ENCODE measurements at places on chromosomes 4 and X.

DNA sequence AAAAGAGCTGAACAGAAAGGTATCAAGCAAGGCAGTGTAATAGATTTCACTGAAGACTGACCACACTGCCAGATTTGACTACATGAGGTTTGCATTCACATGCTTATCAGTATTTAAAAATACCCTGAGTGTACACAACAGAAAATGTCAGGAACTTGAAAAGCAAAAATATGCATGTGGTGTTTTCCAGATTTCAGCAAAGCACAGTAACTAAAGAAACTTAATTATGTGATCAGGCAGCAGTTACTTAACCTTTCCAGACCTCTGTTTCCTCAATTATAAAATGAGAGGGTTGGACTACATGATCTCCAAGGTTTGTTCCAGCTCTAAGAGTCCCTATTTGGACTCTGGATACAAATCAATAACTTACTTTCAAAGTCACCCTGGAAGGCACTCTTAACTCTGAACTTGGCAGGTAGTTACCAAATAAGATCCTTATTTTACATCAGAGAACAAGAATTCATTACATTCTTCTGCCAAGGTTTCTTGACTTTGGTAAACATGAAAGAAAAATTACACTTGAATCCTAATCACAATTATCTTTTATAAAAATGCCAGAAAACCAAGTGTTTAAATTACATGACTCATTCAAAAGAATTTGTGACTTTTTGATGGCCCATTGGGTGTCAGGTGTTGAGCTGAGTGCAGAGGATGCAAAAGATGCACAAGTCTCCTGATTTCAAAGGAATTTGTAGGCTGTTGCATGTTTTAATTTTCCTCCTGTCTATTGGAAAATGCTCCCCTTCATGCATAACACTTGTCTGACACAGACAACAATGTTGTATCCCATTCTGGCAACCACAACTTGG, 241.6 kb downstream of the MGST2 start:
- DNase-seq = no peak

DNA sequence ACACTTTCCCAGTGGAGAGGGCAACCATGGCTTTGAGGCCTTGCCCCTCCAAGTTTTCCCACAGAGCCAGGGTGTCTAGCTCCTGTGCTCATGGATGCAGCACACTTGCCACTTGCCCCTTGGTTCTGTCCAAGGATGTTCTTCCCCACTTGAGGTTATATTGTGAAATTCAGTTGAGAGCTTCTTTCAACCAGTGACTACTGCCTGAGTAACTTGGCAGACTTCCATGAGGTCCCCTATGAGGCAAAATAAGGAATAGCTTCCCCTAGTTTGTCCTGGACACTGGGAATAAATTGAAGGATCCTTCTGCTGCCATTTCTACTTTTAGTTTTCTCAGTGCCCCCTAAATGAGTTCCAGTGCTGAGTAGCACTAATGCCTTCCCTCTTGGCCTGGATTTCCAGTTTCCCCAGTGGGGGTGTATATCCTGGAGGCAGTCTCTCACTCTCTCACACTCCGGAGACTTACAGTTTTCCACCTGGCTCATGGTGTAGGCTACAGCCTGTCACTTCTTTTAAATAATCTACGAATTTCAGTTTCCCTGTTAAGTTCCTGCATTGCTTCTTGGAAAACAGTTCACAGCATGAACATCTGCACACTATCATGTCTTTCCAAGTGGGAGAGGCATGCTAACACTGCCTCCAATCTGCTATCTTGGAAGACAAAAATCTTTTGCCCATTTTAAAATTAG, 36.4 kb upstream of the ADH4 start:
- peak; percentile 50 for DNase-seq

DNA sequence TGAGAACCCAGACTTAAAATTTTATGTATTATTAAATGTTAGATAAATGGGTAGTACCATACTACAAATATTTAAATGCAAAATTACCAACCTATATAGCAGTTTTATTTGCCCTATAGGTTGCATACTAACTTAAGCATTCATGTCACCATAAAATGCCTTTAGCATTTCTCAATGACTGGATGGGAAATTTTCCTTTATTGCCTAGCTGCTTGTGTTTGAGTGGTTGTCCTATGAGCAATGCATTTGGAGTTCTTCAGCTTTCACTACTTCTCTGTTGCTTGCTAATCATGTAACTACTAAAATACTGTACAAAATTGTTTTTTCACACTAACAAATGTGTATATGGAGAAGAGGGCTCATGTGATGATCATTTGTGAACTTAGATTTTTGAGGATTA, 44.2 kb upstream of the CEP135 start:
- peak; percentile 43 for DNase-seq

DNA sequence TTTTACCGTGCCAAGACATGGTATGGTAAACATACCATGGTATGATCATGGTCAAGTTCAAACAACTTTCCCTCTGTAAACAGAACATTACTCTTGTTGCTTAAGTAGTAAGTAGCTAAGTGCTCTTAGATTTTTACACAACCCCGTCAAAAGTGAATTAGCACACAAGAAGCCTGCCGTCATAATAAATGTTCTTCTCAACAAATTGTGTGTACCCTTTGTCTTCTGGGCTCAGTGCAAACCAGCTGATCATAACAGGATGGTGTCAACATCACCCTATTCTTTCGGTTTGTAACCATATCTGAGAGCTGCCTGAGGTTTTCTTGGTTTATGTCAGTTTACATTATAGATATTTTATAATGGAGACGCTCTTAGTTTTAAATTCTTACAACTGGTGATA, 28.8 kb downstream of the MSL3 start:
- peak; percentile 38 for DNase-seq

GRCh38 chr4:125043486-125043885, 271.3 kb upstream of the FAT4 start:
- peak; percentile 32 for DNase-seq

DNA sequence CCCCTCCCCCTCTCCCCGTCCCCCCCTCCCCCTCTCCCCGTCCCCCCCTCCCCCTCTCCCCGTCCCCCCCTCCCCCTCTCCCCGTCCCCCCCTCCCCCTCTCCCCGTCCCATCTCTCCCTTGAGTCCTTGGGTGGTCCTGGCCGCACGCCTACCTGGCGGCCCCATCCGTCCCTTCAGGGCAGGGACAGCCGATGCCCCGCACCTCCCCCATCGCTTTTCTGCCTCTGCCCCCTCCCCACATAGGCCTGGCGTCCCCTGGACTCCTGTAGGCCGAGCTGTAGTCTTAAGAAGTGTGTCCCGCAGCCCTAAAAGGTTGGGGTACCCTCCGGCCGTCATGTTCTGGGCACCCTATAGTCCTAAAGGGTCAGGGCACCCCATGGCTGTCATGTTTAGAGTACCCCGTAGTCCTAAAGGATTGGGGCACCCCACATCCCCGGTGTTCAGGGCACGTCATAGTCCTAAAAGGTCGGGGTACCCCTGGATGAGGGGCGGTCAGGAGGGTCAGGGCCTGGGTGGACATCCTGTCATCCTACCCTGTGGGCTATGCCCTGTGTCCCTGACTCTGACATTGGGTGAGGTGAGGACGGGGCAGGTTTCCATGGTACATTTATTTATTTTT, 10.8 kb upstream of the GTPBP6 start:
- DNase-seq = no peak

DNA sequence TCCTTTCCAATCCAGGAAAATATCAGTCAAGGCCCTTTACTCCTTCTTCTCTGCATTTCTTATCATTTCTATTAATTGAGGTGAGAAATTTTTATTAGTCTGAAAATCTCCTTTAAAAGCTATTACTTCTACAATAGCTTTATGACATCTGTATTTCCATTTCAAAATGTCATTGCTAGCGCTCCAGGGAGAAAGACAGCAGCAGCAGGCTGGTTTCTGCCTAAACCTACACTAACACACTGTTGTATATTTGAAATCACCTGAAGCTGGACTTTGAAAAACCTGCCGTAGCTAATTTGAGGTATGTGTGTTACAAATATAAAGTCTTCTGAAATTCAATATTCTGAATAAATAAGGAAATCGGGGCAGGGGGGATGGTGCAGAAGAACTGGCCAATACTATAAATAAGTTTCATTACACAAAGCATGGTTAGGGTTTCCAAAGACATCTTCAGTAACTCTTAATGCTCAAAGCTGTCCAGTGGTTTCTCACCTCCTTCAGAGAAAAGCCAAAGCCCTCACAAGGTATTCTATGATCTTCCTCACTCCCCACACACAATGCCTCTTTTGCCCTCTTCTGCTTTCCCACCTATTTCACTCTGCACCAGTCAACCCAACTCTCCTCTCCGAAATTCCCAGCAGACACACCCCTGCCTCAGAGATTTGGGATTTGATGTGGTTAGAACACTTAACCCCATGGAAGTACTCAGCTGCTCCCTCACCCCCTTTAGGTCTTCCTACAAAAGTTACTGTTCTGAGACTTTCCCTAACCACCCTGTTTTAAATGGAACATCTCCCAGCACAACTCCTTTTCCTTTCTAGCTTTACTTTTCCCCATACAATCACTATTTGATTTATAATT, 122.7 kb downstream of the PPP3CA start:
- no peak for DNase-seq

- no peak for DNase-seq
Observed at GRCh38 chrX:17860811-17861488, at the start of gene RAI2. Gene RAI2 (minus strand): TSS chrX:17861298. CDS start chrX:17802010, 59,288 bp downstream.

GRCh38 chr4:142778430-142778829, 67.7 kb downstream of the INPP4B start:
- no peak for DNase-seq

GRCh38 chr4:38769441-38769840, 13.3 kb downstream of the TLR10 start:
- DNase-seq = no peak

Data from mesenchymal stem cell (in vitro differentiated cells and primary cell).